ENCODE measurements at places on chromosomes 7 and 10. TPM values are rescaled to one million over a fixed set of nuclear protein-coding genes. Genes with fewer than 3 reads are reported as not detected.

- DNase-seq = no peak
Measured at GRCh38 chr7:70711452-70711851, 420.5 kb upstream of the GALNT17 start.

DNA sequence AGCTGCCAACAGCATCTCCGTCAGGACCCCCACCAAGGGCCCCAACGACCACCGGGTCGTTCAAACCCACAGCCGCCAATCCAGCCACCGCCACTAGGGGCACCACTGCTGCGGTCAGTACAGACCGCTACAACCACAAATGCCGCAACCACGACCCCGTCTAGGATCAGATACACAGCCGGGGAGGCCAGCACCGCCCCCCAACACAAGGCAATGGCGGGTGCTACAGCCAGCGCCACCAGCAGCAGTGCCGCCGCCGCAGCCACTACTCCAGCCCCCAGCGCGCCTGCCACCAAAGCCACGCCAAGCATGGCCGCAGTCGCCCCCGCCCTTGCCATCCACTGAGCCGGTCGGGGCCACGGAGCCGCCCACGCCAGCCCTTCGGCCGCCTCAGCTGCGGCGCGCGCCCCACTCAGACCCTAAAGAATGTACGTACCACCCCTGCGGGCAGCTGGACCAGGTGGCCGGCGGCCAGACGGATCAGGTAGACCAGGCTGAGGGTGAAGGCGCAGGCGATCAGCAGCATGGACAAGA lies 473 bp downstream of the CYP51A1 start:
- DNase-seq = peak; percentile 80

GRCh38 chr10:3418041-3418754 lies 245.6 kb upstream of the PITRM1 start:
- no peak for DNase-seq

DNA sequence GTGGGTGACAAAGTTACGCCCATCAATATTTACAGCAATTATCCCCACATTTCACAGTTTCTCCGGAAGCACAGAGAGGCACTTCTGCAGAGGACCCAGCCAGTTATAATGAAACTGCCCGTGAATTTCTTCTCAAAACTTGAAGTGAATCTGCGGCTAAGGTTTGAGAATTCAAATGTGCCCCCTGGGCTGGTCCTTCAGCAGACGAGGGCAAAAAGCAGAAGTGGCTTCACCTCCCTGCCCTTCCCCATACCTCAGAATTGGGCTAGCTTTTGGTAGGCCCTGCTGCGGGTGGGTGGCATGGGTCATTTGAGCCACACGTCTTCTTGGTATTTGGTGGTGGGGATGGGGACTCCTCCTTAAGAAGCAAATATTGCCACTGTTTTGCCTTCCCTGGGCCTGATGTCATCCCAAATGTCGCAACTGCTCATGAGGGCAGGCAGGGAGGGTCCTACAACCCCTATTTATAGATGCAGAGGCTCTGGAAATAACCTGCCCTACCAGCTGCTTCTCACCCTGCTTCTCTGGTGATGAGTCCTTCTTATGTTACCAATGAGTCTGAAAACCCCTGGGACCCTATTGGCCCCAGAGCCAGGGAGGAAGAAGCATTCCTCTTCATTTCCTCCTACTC lies 16.6 kb upstream of the WDFY4 start:
- DNase-seq = no peak

GRCh38 chr7:42097752-42098151 lies 139.3 kb downstream of the GLI3 start:
- DNase-seq = no peak

Gene PRPS1L1
- total RNA-seq = not detected

Gene VENTX
- total RNA-seq = 0.43 TPM
